NCI-H1694 (cell line): ENCODE measurements at places on chromosomes 3 and 15.
A peak's percentile ranks its signal among the peaks of the same experiment; 100 is the strongest.

DNA sequence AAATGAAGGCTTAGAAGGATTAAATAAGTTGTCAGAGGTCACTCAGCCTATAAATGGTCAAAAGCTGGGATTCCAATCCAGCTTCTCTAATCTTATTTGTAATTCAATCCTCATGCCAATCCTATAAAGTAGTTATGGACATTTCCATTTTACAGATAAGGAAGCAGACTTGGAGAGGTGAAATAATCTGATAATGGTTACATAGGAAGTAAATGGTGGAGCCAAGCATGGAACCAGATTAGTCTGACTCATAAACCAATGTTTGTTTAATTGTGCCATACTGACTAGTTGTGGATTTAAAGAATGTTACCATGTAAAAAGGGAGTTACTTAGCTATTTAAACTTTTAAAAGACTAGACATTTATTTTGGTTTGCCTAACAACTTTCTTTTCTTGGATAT lies 59.7 kb downstream of the KCNAB1 start:
- DNase-seq: no peak

DNA sequence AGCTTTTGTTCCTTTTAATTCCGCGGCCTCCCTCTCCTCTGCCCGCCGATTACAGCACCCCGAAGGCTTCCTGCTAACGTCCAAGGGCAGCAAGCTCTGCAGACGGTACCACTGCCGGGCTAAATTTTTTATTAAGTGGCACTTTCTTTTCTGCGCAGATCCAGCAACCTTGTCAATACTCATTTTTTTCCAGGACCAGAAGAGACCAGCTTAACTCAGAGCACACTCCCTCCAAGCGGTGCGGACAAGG lies 542 bp upstream of the MEIS2 start:
- DNase-seq: no peak

DNA sequence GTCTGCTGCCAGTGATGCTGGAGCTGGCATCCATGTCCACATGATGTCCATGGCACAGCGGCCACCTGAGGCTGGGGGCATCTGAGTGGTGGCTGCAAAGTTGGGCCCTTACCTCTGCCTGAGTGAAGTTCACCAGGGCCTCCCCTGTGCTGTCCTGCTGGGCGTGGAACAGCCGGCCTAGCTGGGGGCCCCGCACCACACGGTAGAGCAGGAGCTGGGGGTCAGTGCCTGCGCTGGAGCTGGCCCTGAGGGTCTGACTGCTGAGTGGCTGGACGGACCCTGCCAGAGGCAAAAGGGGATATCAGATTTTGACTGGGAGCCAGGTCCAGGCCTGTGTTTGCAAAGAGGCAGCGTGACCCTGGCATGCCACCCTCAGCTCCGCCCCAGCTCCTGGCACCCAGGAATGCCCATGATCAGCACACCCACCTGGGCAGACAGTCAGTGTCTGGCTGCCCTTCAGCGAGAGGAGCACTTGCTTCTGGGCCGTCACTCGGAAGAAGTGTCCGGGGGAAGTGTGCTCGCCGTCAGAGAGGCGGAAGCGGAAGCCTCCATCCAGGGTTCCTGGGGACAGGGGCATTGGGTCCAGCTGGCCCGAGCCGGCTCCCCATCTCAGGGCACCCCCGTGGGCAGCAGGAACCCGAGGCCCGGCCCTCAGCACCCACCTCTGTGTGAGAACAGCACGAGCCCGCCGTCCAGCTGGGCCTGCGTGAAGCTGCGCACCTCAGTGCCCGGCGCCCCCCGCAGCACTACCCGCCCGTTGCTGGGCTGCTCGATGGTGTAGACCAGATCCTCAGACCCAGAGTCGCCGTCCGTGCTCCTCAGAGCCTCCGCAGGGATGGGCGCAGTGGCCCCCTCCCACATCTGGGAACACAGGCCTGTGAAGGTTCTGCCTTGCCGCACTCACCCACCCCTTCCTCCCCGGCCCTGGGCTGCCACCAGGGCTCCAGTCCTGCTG lies 30.2 kb downstream of the CSPG4 start:
- no peak for DNase-seq

DNA sequence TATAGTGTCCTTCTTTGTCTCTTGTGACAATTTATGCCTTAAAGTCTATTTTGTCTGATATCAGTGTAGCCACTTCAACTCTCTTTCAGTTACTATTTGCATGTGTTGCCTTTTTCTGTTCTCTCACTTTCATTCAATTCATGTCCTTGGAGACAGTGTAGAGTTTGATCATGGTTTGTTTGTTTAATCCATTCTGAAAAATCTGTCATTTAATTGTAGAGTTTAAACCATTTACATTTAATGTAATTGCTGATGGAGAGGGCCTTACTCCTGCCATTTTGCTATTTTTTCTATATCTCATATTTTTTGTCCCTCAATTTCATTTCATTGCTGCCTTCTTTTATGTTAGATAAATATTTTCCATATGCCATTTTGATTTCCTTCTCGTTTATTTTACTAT lies 42.3 kb downstream of the LSM3 start:
- no peak for DNase-seq

GRCh38 chr3:113829576-113830354 lies 8.8 kb upstream of the GRAMD1C start:
- DNase-seq: no peak

- DNase-seq: no peak
Observed at GRCh38 chr15:74808078-74808839, 4.4 kb upstream of the LMAN1L start.

- peak; percentile 49 for DNase-seq
Observed at GRCh38 chr3:159804726-159805410, 183.8 kb upstream of the IL12A start.

DNA sequence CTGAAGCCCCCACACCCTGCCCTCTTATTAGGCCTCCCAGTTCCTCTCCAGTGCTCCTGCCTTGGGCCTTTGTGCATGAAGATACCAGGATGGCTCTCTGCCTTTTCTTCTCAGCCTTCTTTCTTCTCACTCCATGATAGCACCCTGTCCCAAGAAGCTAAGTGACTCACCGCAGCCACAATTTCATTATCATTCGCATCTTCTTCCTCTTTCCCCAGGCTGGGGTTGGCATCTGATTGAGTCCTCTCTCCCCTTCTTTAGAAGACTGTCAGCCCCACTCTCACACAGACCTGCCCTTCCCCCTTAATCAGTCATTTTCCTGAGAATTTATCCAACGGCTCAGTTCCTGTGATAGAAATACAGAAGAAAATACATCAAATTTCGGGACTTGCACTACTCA lies 102.0 kb downstream of the STAC start:
- DNase-seq: no peak

DNA sequence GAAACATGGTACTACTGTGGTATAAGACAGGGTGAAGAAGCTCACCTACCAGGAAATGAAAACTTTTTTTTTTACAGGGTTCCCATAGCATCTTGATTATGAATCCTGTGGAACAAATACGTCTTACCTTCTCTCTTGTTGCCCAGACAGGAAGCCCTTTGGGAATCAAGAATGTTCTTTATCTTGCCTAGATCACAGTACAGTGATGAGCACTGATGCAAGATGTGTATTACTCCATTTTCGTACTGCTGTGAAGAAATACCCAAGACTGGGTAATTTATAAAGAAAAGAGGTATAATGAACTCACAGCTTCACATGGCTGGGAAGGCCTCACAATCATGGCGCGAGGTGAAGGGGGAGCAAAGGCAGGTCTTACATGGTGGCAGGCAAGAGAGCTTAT lies 281.3 kb downstream of the UBE2E2 start:
- no peak for DNase-seq

DNA sequence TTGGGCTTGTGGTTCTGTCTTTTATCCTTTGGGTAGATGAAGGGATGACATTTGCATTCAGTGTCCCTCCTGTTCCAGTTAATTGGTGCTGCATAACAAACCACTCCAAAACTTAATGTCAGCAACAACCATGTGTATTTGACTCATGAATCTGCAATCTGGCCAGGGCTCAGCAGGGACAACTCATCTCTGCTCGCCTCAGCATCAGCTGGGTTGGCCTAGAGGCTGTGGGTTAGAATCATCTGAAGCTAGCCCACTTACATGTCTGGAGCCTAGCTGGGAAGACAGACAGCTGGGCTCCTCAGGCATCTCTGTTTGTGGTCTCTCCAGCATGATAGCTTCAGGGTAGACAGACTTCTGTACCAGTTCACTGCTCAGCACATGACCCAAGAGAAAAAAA lies 92.0 kb downstream of the TMEM108 start:
- DNase-seq: no peak

- DNase-seq: no peak
Observed at GRCh38 chr3:60919296-60919695, 332.0 kb downstream of the FHIT start.

- no peak for DNase-seq
Observed at GRCh38 chr15:31216215-31216911, 110.3 kb upstream of the KLF13 start.

DNA sequence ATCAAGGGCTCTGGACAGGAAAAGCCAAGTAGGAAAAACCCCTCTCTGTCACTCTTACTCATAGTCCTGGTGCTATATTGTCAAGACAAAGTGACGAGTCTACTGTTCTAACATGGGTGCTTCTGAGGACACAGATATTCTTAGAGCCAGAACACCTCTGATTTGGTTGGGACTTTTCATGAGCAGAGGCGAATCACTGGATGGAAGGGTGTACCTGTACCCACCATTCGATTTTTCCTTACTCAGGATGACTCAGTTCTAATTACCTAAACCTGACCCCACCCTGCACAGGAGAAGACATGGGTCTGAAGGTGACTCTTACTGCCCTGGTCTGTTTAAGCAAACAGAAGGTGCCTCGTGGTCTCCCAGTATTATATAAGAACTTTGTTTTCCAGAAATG lies 58.5 kb downstream of the ABCC5 start:
- DNase-seq: no peak

DNA sequence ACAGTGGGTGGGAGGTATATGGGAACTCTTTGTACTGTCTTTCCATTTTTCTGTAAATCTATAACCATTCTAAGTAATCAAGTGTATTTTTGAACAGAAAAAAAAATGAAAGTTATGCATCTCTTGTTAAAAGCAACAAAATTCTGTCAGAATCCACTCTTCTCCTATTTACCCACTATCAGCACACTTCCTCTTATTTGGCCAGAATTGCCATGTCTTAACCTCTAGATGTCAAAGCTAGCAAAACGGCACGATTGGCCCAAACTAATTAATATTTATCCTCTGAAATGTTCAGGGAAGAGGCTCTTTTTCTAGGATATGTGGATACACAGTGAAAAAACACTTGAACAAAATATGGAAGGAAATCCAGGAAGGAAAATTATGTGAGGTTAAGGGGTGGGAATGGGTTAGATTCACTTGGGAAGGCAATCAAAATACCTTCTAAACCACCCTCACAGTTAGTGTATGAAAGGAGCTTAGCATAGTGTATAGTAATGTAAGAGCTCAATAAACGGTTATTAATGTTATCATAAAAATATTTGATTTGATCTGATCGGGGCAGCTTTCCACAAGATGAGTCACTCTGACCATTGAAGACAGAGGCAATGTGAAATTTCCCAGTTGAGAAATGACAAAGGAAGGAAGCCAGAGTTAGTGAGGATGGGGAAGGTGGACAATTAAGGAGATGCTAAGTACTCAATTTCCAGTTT lies 20.1 kb upstream of the TGFBR2 start:
- no peak for DNase-seq

- no peak for DNase-seq
Observed at GRCh38 chr3:154121701-154122551, 736 bp downstream of the ARHGEF26 start.

- DNase-seq: no peak
Observed at GRCh38 chr15:57445872-57446271, 69.6 kb downstream of the CGNL1 start.

DNA sequence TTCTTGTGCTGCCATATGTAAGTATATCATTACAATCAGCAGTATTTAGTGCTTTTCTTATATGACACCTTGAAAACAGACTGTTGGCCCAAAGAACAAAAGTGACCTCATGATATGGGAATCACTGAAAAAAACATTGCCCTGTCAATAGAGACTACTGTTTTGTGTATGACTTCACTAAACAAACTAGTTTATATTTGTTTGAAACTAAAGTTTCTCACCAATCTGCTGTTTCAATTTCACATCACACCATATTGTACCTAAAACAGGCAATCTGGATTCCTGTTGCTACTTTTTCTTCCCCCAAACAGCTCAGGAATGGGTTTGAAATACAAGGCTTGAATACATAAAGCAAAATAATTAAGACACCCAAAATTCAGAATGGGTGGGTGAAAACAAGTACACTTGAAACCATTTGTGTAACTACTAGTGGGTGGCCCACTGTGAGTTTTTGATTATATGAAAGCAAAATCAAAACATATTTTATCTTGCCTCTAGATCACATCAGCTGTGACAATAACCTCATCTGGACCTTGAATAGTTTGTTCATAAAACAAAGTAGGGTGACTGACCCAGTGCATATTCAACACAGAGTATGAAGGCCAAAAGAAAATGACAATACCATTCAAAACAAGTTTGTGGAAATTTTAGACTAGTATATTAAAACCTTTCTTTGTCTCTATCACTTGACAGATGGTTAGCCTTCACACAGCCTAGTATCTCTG lies 5.9 kb downstream of the ZBTB20 start:
- DNase-seq: no peak

DNA sequence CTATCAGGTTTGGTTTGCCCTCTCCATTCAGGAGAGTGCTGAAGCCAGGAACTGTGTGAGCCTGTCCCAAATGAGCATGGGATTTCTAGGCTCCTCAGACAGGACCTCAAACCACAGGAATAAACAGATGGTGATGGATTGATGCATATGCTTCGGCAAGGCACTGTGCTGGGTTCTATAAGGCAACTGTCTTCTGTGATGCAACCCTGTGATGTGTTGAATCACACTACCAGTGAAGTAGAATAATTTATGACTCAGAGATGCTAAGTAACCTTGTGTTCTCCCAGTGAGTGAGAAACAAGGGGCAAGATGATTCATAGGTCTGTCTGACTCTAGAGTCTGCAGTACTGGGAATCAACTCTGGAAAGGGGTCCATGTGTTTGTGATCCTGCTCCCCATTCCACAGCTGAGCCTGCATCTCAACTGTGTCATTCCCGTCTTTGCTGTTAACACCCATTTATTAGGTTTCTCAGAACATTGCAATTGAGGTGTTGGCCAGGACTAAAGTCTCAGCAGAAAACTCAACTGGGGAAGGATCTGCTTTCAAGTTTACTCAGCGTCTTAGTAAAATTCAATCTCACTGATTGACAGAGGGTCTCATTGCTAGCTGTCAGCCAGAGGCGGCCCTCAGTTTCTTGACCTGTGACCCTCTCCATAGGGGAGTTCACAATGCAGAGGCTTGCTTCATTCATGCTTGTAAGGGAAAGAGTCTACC lies 510.1 kb upstream of the CFAP20DC start:
- no peak for DNase-seq

DNA sequence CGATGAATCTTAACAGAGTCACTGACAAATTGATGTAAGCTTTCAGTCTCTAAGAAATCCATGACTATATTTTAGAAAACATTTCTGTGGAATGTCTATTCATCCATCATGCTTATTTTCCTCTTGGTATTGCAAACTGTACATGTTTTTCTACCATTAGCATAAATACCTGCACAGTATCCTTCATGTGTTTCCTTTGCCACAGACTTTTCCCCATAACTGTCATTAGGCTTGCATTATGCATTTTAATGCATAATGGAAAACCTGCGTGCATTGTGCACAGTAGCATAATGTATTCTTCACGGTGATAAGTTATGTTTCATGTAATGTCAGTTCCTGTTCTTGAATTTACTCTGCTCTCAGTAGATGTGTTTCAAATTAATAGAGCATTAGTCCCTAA lies 403.1 kb upstream of the EPHA3 start:
- DNase-seq: no peak
